Large intestine (tissue), 12 donors: ENCODE measurements at places on chromosomes 12 and 14.

- peak; percentile 11 for DNase-seq
Measured at GRCh38 chr12:47139000-47139681, 59.4 kb upstream of the AMIGO2 start.

DNA sequence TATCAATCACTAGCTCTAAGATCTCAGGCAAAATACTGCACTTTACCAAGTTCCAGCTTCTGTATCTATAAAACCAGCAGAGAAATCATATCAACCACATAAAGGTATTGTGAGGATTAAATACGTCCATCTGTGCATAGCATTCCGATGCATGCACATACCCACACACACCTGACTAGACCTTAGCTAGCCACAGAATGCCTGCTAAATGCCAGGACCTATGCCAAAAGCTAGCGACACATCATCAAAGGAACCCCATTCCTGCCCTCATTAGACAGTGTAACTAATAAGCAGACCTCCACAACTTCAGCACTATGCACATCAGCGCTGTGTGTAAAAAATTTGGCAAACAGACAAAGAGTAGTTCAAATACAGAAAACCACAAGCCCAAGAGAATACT is 185.2 kb downstream of the SLC2A13 start:
- DNase-seq, result no peak

DNA sequence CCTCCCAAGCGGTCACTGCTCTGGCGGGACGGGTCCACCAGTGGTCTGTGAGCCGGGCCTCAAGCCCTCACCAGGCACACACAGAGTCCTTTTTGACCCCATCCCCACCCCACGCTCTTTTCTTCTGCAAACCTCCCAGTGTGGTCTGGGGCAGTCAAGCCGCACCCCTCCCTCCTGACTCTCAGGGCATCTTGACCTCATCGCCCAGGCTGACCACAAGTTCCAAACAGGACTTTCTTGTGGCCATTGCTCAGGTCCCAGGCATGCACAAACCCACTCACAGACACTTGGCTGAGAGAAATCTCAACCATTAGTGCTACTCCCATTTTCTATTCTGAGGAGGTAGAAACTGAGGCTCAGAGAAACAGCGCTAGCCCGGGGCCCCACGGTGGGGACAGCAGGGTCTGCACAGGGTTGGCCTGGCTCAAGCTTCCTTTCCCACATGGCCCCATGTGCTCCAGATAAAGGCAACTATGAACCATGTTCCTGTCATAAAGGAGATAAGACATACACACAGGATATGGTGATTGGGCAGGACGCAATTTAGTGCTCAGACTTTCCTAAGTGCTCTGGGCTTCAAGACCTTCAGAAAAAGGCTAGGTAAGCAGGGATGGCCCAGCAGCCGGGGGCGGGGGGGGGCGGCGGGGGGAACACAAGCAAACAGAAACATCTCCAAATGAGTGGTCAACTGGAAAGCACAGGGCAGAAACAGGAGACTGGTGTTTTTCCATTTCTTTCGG is 69.6 kb downstream of the ITPK1 start:
- DNase-seq, result peak; percentile 90

- no peak for DNase-seq
Measured at GRCh38 chr12:5123921-5124320, 80.2 kb downstream of the KCNA5 start.

GRCh38 chr12:3152011-3152511 is 74.9 kb downstream of the TSPAN9 start:
- no peak for DNase-seq

DNA sequence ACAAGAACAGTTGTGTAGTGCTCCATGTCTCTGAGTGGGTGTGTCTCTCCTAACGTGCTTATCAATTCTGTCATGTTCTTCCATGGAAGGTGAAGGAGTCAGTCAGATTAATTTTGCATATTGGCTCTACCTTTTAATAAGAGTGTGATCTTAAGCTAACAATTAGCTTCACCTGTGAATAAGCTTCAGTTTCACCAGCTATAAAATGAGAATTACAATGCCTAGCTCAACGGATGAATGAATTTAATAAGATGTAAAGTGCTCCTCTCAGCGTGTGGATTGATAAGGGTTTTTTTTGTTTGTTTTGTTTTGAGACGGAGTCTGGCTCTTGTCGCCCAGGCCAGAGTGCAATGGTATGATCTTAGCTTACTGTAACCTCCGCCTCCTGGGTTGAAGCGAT is 32.7 kb downstream of the CCDC175 start:
- DNase-seq, result no peak

DNA sequence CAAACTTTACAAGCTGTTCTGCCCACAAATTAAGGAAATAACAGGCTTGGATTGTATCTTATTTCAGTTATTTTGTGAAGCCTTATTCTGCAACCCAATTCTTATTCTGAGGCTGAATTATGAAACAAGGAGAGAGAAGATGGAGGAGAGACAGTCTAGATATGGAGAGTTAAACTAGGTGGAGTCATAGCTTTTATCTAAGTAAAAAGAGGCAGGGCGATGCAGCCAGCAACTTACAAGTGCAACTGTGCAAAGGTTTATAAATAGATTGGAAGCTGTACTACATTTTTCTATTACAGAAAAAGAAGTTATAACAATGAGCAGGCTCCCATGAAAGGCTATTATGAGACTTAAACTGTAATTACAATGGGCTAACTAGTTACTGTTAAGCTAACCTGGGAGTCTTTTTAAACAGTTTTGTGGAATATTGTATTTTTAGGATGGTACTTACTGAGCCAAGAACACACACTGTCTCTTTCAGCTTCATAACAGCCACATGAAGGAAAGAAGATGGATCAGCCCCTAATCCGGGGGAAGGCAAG is 22.4 kb downstream of the NID2 start:
- DNase-seq, result no peak

DNA sequence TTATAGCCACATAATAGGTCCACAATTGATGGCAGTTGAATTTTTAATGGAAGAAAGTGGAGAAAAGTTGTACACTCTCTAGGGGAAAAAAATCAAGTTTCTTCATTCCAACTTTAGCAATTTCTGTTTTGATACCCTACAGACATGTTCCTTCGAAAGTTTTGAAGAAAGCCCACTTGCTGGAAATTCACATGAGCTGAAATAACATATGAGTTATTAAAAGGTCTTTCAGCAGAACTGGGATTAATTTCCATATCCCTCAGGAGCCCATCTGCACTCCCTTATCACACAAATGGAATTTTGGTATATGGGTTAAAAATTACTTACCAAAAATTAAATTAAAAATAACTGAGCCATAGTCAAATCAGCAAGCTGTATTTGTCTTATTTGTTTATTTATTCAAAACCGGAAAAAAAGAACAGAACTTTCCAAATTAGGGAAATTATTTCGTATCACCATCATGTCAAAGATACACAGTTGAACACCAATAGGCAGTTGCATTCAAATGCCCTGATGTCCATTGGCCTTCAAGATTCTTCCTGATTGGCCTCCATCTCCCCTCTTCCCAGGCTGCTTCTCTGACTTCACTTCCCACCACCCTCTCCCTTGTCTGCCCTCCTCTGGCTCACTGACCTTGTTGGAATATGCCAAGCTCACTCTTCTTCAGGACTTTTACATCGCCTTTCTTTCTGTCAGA is 445.5 kb downstream of the EGLN3 start:
- DNase-seq, result no peak

GRCh38 chr12:106582249-106582591 is 584 bp upstream of the RFX4 start:
- DNase-seq, result no peak

GRCh38 chr14:64671591-64671990 is 32.6 kb upstream of the PLEKHG3 start:
- DNase-seq, result peak; percentile 68
